ENCODE measurements at places on chromosomes 12 and 14.

- DNase-seq, result peak; percentile 3
These were observed 316.5 kb upstream of the OR4E1 start for GRCh38 chr14:21990116-21990515.

GRCh38 chr14:34030864-34031263 lies 80.0 kb upstream of the EGLN3 start:
- DNase-seq, result no peak

GRCh38 chr12:34336619-34337465 lies 314.5 kb downstream of the ALG10 start:
- DNase-seq, result no peak

- DNase-seq, result no peak
These were observed 738.7 kb downstream of the C12orf50 start for GRCh38 chr12:87290505-87290904.

DNA sequence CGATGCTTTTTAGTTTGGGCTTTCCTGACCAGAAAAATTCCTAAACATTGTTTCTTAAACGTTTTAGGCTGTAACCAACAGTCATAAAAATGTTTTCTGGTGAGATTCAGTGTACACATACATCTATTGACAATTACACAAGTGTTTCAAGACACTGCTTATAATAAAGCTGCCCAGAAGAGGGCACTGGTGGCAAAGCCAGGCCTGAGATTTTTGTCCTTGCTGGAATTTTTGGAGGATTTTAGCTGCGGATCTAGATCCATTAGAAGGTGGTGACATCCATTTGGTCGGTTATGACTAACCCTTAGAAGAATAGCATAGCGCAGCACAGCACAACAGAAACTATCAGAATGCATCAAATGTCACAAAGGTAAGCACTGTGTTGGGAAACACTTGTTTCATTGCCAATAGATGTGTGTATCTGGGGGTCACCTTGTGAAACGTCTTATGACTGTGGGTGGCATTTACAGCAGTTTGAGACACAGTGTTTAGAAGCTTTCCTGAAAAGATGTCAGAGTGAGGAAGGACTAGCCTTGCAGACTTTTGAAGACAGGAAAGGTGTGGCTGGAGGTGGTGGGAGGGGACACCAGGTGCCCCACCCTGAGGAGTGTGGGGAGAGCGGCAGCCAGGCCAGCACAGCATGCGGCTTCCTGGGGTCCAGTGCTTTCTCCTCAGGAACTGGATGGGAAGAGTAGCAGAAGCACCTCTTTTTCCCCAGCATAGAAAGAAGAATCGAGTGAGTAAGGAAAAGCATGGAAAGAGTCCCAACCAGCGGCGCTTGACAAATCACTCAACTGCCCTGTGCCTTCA lies 54.7 kb upstream of the FKBP4 start:
- no peak for DNase-seq

DNA sequence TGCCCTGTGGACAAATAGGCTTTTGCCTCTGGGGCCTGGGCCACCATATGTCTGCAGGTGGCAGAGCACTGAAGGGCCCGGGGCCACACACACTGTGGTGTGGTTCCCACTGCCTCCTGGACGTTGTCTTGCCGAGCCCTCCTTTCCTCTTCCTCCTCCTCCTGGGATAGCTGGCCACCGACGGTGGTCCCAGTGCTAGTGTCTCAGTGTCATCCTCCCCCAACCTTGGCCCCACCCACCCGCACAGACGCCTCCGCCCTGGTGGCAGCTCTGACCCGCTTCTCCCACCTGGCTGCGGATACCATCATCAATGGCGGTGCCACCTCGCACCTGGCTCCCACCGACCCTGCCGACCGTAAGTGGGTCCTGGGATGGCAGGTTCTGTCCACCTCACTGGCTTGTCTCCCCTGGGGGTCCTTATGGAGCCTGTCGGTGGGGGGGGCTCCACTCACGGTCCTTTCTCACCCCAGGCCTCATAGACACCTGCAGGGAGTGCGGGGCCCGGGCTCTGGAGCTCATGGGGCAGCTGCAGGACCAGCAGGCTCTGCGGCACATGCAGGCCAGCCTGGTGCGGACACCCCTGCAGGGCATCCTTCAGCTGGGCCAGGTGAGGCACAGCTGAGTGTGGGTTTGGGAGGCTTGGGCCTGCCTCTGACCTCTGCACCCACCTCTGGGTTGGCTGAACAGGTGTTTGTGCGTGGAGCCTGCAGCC lies 23.5 kb downstream of the HIP1R start:
- no peak for DNase-seq

DNA sequence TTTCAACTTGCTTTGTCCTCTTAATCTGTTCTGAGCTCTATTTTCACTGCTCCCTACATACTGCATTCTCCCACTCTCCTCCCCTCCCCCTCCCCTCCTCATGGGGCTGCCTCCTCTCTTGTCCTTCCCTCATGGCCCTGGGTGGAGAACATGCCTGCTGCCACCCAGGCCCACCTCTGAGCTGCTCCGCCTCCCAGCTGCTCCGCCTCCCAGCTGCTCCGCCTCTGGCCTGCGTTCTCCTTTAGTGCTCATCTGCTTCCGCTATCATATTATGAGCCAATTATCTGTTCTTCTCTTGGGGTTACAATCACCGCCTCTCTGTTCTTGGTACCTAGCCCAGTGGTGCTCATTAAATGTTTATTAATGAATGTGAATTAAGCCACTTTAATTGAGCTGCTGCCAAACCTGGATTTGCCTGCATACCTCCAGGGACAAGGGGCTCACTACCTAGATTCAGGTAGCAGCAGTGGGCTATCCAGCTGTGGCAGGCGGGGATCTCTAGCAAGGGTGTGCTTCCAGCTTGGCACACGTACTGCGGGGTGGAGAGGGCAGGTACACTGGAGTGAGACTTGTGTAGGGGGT lies 32.0 kb upstream of the FAM181A start:
- no peak for DNase-seq

GRCh38 chr12:92696216-92696615 lies 6.6 kb upstream of the PLEKHG7 start:
- no peak for DNase-seq

GRCh38 chr14:70358631-70359030 lies 852 bp downstream of the COX16 start:
- DNase-seq, result peak; percentile 18

DNA sequence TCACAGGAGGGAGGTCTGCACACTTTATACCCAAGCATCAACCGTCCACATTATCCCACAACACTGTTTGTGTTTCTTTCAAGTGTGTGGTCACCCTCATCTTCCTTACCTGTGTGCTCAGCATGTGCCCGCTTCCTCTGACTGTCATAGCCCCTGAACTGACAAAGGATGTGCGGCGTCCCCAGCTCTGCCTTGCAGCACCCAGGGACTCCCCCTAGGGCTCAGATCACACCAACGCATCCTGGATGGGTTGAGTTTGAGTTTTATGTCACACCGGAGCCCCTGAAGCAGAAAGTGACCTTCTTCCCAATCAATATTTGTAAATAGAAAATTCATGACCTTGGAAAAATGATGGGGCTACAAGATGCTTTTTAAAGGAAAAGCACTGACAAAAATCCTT lies 770.7 kb upstream of the TMEM132C start:
- no peak for DNase-seq

DNA sequence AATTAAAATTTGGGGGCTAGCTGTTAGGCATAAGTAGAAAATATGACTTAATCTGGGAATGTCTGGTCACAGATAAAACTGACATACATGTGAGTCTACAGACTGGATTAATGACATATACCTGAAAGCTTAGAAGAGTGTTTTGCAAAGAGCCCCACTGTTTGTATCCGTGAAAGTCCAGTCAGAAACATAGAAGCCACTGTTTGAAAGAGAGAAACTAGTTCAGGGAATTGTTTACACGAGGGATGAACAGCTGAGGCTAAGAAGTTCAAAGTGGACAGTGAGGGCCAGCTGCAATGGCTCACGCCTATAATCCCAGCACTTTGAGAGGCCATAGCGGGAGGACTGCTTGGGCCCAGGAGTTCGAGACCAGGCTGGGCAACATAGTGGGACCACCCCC lies 36.2 kb upstream of the SGPP1 start:
- DNase-seq, result no peak

- DNase-seq, result no peak
These were observed 326.6 kb downstream of the PAWR start for GRCh38 chr12:79364197-79364596.

- no peak for DNase-seq
These were observed 42.3 kb downstream of the BRAP start for GRCh38 chr12:111643427-111643826.

DNA sequence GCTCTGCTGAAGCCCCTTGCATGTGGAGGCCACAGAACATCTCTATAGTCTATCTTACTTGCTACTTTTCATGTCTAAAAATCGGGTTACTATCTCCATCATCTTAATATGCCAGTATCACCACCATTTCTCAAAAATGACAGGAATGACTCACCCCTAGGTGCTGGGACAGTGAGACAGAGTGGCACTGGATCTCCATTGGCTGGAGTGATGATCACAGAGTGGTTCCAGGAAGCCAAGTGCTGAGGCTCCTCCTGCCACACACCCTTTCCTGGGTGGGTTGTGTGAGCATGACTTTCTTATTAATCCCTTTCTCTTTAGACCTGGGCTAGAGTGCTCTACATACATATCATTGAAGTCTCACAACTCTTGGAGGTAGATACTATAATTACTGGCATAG lies 3.3 kb upstream of the ASCL1 start:
- no peak for DNase-seq

GRCh38 chr12:117901631-117902030 lies 67.2 kb downstream of the KSR2 start:
- no peak for DNase-seq

GRCh38 chr14:87952307-87953094 lies 40.5 kb downstream of the GALC start:
- DNase-seq, result no peak

GRCh38 chr12:105948331-105948730 lies 190.4 kb downstream of the NUAK1 start:
- no peak for DNase-seq

GRCh38 chr12:3550839-3551238 lies 59.8 kb downstream of the PRMT8 start:
- no peak for DNase-seq

DNA sequence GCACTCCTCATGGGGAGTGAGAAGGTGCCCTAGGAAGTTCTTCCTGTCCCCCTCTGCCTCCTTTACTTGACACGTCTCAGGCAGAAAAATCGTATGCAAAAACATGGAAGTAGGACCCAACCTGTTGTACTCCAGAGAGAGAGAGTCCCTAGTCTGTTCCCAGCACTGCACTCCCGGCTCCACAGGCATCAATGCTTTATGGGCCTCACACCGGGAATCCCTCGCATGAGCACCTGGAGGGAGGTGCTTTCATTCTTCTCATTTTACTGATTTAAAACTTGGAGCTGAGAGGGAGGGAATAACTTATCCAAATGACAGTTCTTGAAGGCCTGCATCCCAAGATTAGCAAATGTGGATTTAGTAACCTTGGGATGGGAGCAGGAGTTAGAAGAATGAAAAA lies 1101.4 kb downstream of the BCL11B start:
- no peak for DNase-seq

- DNase-seq, result no peak
These were observed 28.0 kb downstream of the NELL2 start for GRCh38 chr12:44847888-44848702.

DNA sequence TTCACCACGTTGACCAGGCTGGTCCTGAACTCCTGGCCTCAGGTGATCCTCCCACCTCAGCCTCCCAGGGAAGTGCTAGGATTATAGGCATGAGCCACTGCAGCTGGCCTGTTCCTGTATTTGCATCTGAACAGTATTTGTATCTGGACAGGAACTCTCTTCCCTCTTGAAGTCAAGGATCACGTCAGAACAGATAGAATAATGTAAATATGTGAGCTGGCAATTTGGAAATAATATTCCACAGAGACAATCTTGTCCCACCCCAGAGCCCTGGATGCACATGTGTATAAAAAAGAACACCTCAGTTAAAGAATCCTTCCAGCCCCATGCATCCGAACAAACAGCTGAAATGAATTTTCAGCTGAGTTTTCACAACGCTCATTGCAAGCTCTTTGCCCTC lies 118.3 kb downstream of the VEZT start:
- DNase-seq, result no peak

- DNase-seq, result no peak
These were observed 94.9 kb upstream of the TMPO start for GRCh38 chr12:98420461-98420860.

DNA sequence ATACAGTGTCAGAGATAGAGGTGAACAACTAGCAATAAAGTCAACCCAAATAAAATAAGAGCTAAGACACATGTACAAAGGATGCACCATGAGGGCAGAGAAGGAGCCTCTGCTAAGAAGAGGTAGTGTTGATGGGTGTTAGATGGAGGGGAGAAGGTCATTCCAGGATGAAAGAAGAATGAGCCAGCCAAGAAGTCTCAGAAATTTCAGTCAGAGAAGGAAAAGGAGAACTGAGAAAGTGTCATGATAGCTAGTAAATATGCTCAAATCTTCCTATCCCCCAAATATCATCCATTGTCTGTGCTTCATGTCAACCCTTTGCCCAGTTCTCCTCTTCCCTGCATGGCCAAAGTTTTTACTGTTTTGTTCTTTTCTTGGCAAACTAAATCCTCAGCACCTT lies 225.2 kb upstream of the BTG1 start:
- DNase-seq, result no peak

DNA sequence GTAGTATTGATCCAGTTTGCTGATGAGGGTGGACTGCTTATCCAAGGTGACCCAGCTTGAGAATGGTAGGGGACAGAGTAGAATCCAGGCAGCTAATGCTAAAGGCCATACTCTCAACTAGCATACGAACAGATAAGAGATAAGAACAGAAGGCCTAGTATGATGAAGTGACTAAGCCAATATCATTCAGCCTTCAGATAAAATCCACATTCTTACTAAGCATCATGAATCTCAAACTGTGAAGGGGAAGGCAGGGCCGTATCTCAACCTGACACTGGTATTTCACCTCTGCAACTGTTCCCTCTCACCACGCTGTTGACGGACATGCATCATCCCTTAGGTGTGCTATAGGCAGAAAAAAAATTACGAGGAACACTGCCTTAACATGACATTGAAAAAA lies 8.1 kb upstream of the CKAP4 start:
- DNase-seq, result no peak

DNA sequence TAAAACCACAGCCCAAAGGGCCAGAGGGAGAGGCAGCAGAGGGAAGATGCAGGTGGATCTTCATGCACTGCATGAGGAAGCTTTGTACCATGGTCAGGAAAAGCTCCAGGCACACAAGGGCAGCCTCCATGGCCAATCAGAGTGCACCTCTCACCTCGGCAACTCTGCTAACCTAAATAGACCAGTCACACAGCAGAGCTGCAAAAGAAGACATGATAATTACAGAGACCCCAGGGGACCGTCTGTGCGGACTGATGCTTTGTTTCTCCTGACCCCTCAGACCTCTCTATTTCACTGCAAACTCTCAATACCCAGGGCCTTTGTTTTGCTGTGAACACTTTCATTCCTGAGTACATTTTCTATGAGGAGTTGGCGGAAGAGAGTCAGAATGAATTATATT lies 10.7 kb upstream of the TCL1B start:
- no peak for DNase-seq

GRCh38 chr14:102777711-102778337 lies 575 bp downstream of the TRAF3 start:
- no peak for DNase-seq

DNA sequence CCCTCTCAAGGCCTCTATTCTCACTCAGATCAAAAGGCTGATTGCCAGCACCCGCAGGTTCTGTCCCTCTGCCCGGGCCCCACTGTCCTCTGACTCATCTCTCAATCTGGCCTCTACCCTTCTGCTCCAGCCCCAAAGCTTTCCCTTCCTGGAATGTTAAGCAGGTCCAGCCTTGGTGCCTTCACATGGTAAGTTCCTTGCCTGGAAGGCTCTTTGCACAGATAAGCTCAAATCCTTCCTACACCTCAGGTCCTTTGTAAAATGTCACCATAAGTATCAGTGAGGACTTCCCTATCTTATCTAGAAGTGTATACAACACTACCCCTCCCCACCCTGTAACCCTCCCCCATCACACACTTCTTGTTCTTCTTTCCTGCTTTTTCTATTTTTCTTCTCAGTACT lies 22.2 kb downstream of the LPCAT3 start:
- no peak for DNase-seq
